Occipital lobe (tissue), 3 donors: ENCODE measurements at places on chromosomes 11 and 22. TPM values are rescaled to one million over a fixed set of nuclear protein-coding genes. Genes with fewer than 3 reads are reported as not detected.
A peak's percentile ranks its signal among the peaks of the same experiment; 100 is the strongest.

- no peak for DNase-seq
These were observed 10.3 kb upstream of the DEUP1 start for GRCh38 chr11:93320230-93320629.

C11orf65 gene
- 0.62 TPM for total RNA-seq

GRCh38 chr11:94858012-94858705, 90.0 kb downstream of the AMOTL1 start:
- DNase-seq, result no peak

- no peak for DNase-seq
These were observed 66.7 kb upstream of the RASD2 start for GRCh38 chr22:35473971-35474370.

DNA sequence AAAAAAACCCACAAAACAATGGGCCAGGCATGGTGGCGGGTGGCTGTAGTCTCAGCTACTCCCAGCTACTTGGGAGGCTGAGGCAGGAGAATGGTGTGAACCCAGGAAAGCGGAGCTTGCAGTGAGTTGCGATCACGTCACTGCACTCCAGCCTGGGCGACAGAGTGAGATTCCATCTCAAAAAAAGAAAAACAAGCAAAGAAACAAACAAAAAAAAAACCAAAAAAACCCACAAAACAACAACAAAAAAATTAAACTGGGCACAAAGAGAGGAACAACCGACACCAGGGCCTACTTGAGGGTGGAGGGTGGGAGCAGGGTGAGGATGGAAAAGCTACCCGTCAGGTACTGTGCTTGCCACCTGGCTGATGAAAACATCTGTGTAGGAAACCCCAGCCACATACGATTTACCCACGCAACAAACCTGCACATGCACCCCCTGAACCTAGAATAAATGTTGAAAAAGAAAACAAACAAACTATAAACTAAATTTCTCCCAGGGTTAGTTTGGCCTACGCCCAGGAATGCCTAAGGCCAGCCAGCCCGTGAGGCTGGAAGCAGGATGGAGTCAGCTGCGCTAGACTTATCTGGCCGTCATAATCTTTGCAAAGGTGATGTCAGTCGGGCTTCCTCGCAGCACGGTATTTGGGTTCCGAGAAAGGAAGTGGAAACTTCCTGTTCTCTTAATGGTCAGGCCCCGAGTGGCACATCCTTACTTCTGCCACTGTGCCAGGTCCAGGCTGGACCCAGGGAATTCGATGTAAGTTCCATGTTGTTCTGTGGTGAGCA, 21.9 kb upstream of the CYB5R3 start:
- no peak for DNase-seq

ZNF70 gene
- 4.1 TPM for total RNA-seq

VSIG10L2 gene
- not detected for total RNA-seq

- no peak for DNase-seq
These were observed 2216.6 kb upstream of the RAG2 start for GRCh38 chr11:38814670-38815069.

- no peak for DNase-seq
These were observed 27.8 kb upstream of the ACR start for GRCh38 chr22:50710221-50710620.

RHBDD3 gene
- total RNA-seq, result 14.3 TPM

C11orf97 gene
- total RNA-seq, result not detected

GRCh38 chr22:24768537-24769374, 5.8 kb downstream of the PIWIL3 start:
- peak; percentile 59 for DNase-seq

DNA sequence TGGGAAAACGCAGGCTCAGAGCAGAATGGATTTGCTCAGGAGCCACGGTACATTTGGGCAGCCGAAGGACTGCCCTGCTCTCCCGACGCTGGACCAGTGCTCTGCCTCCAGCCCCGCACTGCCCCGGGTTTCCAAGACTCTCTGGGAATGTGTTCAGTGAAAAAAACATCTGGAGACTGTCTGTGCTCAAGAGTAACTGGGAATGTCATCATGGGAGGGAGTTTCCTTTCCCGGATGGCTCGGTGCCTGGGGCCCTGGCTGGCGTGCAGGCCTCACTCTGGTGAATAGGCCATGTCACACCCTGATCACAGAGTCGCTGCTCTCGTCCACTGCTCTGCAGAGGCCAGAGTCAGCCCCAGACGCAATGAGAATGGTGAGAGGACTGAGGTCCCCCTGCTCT, 9.8 kb upstream of the APOL6 start:
- no peak for DNase-seq

DNA sequence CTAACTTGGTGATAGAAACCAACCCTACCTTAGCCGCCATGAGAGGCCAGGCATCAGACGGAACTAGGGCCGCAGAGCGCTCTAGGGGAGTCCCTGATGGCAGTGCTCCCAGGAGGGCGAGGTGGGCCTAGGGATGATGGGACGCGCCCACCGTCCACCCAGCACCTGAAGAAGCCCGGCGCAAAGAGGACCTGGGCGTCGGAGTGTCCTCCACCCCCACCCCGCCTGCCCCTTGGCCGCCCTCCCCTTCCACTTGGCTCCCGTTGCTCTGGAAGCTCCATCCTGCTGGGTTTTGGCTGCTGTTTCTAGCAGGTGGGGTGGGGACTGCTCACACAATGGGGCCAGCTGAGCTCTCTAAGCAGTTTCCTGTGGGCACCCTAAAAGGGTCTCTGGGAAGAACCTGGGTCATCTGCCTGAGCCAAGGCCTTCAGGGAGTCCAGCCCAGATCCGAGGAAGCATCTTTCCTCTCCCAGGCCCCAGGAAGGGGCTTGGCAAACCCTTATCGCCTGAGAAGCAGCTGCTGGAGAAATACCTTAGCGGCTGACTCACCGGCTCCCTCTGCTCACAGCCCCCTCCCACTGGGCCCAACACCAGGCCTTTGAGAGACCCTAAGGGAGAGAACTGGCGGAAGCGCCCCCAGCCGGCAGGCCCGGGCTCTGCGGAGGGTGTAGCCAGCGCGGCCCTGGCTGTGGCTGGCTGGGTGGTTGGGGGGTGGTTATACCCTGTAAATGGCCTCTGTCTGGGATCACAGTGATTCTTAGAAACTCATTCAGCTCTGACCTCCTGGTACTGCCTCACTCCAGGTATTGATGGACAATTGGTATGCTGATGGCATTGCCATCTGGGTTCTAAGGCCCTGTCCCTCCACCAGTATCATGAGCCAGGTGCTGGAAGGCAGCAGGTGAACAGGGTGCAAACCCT, 19.3 kb downstream of the CREB3L1 start:
- DNase-seq, result no peak

- no peak for DNase-seq
These were observed 277.4 kb downstream of the SOX6 start for GRCh38 chr11:16078936-16079335.

GRCh38 chr11:101323997-101324396, 194.4 kb upstream of the PGR start:
- DNase-seq, result no peak

GRCh38 chr11:34262531-34263081, 95.2 kb downstream of the ABTB2 start:
- DNase-seq, result no peak
